ENCODE measurements at places on chromosomes 5 and 9.

DNA sequence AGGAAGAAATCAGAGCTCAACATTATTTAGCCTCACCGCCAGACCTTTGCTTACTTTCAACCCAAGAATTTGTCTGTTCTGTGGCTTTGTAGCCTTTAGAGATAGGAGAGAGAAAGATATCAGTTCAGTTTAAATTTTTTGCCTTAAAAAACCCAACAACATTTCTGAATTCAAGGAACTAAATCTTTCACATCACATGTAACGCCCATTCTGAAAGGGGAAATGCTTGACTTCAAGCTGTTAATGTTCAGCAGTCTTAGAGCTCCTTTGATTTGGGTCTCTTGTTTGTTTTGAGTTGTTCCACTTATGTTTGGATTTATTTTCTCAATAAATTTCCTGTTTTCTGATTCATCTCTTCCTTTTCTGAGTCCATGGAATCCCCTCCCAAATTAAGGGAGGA lies 294.5 kb downstream of the ARHGAP26 start:
- peaks cover 50% of the 10 kb centered on the region for H3K4me1 ChIP-seq
- DNase-seq: no peak
- peak overlapping the region; percentile 17 for H3K4me3 ChIP-seq
- no peaks in the 10 kb centered on the region for H3K27me3 ChIP-seq
- H3K27ac ChIP-seq: peak overlapping the region; percentile 32

GRCh38 chr9:133382507-133383141 lies 6.5 kb downstream of the STKLD1 start:
- H3K4me3 ChIP-seq: no peak overlapping the region
- H3K27ac ChIP-seq: no peak overlapping the region
- no peaks in the 10 kb centered on the region for H3K36me3 ChIP-seq
- no peaks in the 10 kb centered on the region for H3K27me3 ChIP-seq
- no peaks in the 10 kb centered on the region for H3K4me1 ChIP-seq

- H3K4me1 ChIP-seq: peaks cover 7% of the 10 kb centered on the region
- no peak for DNase-seq
- no peak overlapping the region for H3K27ac ChIP-seq
- no peak overlapping the region for H3K4me3 ChIP-seq
- no peaks in the 10 kb centered on the region for H3K27me3 ChIP-seq
Measured at GRCh38 chr9:120755044-120755443, 38.2 kb downstream of the FBXW2 start.

DNA sequence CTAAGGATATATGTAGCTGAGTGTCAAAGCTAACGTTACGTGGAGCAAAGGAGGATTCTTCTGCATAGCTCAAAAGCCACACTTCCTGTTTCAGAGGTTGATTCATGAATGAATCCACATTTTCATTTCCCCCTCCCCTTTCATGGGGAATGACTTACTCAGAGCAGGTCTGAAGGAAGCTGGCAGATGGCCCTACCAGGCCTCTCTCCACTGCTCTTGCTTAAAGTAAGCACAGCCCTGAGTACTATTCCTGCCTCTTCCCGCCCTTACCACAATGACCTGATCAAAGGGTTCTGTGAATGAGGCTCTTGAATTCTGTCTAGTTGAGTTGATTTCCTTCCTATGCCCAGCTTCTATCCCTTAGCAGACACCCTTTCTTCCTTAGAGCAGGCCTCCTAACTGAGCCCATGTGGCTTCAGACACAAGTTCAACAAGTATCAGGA lies 6.3 kb downstream of the IGIP start:
- peak overlapping the region; percentile 22 for H3K27ac ChIP-seq
- DNase-seq: no peak
- no peaks in the 10 kb centered on the region for H3K27me3 ChIP-seq
- no peak overlapping the region for H3K4me3 ChIP-seq
- no peaks in the 10 kb centered on the region for H3K36me3 ChIP-seq

GRCh38 chr9:38106488-38106887 lies 37.5 kb upstream of the SHB start:
- DNase-seq: no peak
- H3K36me3 ChIP-seq: no peaks in the 10 kb centered on the region
- no peaks in the 10 kb centered on the region for H3K4me1 ChIP-seq
- H3K27me3 ChIP-seq: no peaks in the 10 kb centered on the region

- H3K36me3 ChIP-seq: no peaks in the 10 kb centered on the region
- H3K4me1 ChIP-seq: no peaks in the 10 kb centered on the region
- H3K4me3 ChIP-seq: no peak overlapping the region
- no peaks in the 10 kb centered on the region for H3K27me3 ChIP-seq
- no peak overlapping the region for H3K27ac ChIP-seq
- no peak for DNase-seq
Measured at GRCh38 chr5:33524476-33524875, 83.7 kb downstream of the TARS1 start.

DNA sequence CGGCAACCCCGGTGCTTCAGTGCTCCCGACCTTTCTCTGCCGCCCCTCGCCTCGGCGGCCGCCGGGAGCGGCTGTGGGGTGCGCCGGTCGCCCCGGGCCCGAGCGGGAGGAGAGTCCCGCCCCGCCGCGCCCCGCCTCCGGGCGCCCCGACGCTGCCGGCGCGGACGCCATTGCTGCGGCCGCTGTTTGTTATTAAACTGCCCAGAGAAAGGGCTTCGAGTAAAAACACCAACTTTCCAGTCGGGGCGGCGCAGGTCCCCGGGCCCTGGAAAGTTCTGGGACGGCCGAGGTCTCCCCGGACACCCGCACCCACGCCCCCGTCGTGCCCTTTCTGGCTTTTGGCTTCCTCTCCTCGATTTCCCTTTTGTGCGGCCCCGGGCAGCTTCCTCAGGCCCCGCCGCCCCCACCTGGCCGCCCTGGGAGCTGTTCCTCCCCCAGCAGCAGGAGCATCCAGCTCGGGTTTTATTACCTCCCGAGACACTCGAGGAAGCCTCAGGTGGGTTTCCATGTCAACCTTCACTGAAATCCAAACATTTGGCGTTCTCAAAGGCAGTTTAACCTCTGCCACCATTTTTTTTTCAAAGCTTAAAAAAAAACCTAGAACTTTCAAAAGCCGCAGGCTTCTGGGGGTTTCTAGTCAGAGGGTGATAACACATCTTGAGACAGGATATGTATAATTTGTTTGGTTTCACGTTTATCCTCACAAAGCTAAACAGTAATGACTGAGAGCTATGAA lies 334.4 kb downstream of the CWC27 start:
- peak overlapping the region; percentile 79 for H3K4me3 ChIP-seq
- H3K27ac ChIP-seq: peak overlapping the region; percentile 66
- DNase-seq: no peak
- no peaks in the 10 kb centered on the region for H3K36me3 ChIP-seq
- H3K27me3 ChIP-seq: no peaks in the 10 kb centered on the region

DNA sequence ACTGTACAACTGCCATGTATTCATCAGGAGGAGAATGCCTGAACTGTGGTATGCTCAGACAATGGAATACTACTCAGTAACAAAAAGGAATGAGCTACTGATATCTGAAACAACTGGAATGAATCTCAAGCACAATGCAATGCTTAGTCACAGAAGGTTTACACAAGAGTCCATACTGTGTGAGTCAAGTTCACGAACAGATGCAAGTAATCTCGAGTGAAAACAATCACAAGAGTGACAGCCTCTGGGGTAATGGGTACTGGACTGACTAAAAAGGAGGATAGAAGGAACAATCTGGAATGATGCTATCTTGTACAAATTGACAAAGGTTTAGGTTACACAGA lies 19.5 kb upstream of the GOLGA1 start:
- H3K4me1 ChIP-seq: no peaks in the 10 kb centered on the region
- no peak overlapping the region for H3K27ac ChIP-seq

DNA sequence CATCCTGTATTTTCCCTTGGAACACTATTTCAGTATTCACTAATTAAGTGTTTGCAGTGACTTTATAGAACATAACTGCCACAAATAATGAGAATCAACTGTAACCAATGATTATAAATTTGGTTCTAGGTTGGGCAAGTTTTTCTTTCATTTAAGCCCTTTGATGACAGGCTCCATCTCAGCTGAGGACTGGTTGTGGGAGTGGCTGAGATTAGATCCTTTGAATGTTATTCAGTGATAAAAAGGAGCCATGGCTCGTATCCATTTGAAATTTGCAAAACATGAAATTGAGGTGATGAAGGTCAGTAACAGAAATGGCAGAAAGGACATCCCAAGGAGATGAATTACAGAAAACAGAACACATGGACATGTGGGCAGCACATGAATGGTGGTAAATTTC lies 138.1 kb upstream of the PCA3 start:
- H3K27ac ChIP-seq: no peak overlapping the region
- no peak for DNase-seq
- peaks cover 11% of the 10 kb centered on the region for H3K4me1 ChIP-seq
- no peak overlapping the region for H3K4me3 ChIP-seq
- no peaks in the 10 kb centered on the region for H3K27me3 ChIP-seq
- peaks cover 21% of the 10 kb centered on the region for H3K36me3 ChIP-seq

DNA sequence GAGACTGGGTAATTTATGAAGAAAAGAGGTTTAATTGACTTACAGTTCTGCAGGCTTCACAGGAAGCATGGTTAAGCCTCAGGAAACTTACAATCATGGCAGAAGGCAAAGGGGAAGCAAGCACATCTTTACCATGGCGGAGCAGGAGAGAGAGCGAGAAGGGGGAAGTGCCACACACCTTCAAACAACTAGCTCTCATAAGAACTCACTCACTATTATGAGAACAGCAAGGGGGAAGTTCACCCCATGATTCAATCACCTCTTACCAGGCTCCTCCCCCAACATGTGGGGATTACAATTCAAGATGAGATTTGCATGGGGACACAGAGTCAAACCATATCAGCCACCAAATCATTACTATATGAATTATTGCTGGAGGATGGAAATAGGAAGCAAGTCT lies 30.3 kb upstream of the STX17 start:
- H3K4me1 ChIP-seq: no peaks in the 10 kb centered on the region
- no peaks in the 10 kb centered on the region for H3K27me3 ChIP-seq
- DNase-seq: no peak
- no peak overlapping the region for H3K27ac ChIP-seq
- H3K4me3 ChIP-seq: no peak overlapping the region

DNA sequence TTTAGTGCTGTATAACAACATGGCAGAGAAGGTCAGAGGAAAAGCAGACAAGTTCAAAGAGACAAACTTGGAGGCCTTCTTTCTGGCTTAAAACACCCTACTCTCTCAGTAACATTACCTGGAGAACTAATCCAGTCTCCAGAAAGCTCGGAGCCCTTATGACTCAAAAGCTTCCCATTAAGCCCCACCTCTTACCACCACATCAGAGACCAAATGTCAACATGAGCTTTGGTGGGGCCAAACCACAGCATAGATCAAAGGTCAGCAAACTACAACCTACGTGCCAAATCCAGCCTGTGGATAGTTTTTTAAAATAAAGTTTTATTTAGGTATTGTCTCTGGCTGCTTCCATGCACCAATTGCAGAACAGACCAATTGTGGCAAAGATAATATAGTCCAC lies 589.9 kb downstream of the DNAH5 start:
- no peak overlapping the region for H3K27ac ChIP-seq
- no peak overlapping the region for H3K4me3 ChIP-seq
- no peaks in the 10 kb centered on the region for H3K4me1 ChIP-seq
- no peaks in the 10 kb centered on the region for H3K36me3 ChIP-seq
- H3K27me3 ChIP-seq: no peaks in the 10 kb centered on the region

GRCh38 chr9:118561051-118561450 lies 808.2 kb downstream of the BRINP1 start:
- H3K4me3 ChIP-seq: no peak overlapping the region
- no peaks in the 10 kb centered on the region for H3K36me3 ChIP-seq
- no peaks in the 10 kb centered on the region for H3K4me1 ChIP-seq

- peak overlapping the region; percentile 23 for H3K4me3 ChIP-seq
- H3K4me1 ChIP-seq: peaks cover 40% of the 10 kb centered on the region
- H3K36me3 ChIP-seq: no peaks in the 10 kb centered on the region
Measured at GRCh38 chr5:154368041-154368800, 77.6 kb upstream of the SAP30L start.

DNA sequence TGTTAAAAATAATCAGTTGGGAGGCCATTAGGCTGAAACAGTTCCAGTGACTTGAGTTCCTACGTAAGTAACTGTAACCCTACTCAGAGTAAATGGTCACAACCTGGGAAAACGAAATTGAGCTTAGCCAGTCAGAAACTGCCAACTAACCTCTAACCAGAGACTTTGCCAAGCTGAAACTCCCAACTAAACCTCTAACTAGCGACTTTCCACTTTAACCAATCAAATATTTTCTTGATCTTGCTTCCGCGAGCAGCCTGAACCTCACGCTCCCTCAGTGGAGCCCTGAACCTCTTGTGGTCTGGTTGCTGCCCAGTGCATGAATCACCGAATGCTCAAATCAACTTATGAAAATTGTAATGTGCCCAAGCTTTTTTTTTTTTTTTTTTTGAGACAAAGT lies 156.2 kb downstream of the MED10 start:
- no peaks in the 10 kb centered on the region for H3K27me3 ChIP-seq
- H3K36me3 ChIP-seq: no peaks in the 10 kb centered on the region
- H3K4me1 ChIP-seq: no peaks in the 10 kb centered on the region
- H3K27ac ChIP-seq: no peak overlapping the region
- H3K4me3 ChIP-seq: no peak overlapping the region

- H3K4me1 ChIP-seq: no peaks in the 10 kb centered on the region
- H3K4me3 ChIP-seq: no peak overlapping the region
- DNase-seq: no peak
- no peaks in the 10 kb centered on the region for H3K36me3 ChIP-seq
- H3K27me3 ChIP-seq: no peaks in the 10 kb centered on the region
Measured at GRCh38 chr9:136151214-136151804, 32.6 kb upstream of the TMEM250 start.

- H3K4me1 ChIP-seq: no peaks in the 10 kb centered on the region
- no peaks in the 10 kb centered on the region for H3K27me3 ChIP-seq
- H3K4me3 ChIP-seq: no peak overlapping the region
- DNase-seq: no peak
- H3K27ac ChIP-seq: no peak overlapping the region
Measured at GRCh38 chr5:1901061-1901460, 18.3 kb upstream of the IRX4 start.

GRCh38 chr5:173680660-173681242 lies 64.3 kb upstream of the BOD1 start:
- H3K27ac ChIP-seq: no peak overlapping the region
- H3K27me3 ChIP-seq: no peaks in the 10 kb centered on the region
- H3K36me3 ChIP-seq: no peaks in the 10 kb centered on the region
- no peak for DNase-seq

DNA sequence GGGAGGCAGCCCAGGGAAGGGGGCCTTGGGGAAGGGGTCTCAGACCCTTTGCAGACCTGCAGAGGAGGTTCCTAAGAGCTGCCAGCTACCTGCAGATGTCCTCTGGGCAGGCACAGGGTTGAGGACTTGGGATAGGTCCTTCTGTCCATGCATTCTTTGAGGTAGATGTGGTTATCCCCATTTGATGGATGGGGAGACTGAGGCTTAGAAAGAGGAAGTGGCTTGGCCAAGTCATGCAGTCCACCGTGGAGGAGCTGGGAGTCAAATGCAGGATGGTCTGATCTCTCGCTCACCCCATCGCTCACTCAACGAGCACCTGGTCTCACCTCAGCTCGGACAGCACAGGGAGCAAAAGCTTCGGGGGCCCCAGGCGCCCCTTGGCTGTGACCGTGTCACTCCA lies 20.2 kb downstream of the ADAMTSL2 start:
- H3K36me3 ChIP-seq: no peaks in the 10 kb centered on the region
- peaks cover 19% of the 10 kb centered on the region for H3K4me1 ChIP-seq
- H3K4me3 ChIP-seq: no peak overlapping the region
- no peak for DNase-seq
